ENCODE measurements at places on chromosomes 1 and 21. TPM values are rescaled to one million over a fixed set of nuclear protein-coding genes. Genes with fewer than 3 reads are reported as not detected.
A peak's percentile ranks its signal among the peaks of the same experiment; 100 is the strongest.

The ORC1 gene
- 0.11 TPM for total RNA-seq

The PFDN2 gene
- total RNA-seq, result 43.1 TPM

The SMIM1 gene
- 8.0 TPM for total RNA-seq

DNA sequence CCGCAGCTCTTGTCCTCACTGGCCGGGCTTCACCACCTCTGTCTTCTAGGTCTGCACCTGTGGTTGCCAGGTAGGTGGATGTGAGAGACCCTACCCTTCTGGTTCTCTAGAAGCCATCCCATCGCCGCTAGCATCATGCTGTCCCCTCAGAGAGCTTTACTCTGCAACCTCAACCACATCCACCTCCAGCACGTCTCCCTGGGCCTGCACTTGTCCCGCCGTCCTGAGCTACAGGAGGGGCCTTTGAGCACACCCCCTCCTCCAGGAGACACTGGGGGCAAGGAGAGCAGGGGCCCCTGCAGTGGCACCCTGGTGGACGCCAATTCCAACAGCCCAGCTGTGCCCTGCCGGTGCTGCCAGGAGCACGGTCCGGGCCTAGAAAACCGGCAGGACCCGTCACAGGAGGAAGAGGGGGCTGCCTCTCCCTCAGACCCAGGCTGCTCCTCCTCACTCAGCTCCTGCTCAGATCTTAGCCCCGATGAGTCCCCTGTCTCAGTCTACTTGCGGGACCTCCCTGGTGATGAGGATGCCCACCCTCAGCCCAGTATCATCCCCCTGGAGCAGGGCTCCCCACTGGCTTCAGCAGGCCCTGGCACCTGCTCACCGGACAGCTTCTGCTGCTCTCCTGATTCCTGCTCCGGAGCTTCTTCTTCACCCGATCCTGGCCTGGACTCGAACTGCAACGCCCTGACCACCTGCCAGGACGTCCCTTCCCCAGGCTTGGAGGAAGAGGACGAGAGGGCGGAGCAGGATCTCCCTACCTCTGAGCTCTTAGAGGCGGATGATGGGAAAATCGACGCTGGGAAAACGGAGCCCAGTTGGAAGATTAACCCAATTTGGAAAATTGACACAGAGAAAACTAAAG, 1.2 kb downstream of the RUSC1 start:
- no peak for DNase-seq

- DNase-seq, result no peak
Observed at GRCh38 chr1:241822846-241823245, 25.2 kb upstream of the EXO1 start.

DNA sequence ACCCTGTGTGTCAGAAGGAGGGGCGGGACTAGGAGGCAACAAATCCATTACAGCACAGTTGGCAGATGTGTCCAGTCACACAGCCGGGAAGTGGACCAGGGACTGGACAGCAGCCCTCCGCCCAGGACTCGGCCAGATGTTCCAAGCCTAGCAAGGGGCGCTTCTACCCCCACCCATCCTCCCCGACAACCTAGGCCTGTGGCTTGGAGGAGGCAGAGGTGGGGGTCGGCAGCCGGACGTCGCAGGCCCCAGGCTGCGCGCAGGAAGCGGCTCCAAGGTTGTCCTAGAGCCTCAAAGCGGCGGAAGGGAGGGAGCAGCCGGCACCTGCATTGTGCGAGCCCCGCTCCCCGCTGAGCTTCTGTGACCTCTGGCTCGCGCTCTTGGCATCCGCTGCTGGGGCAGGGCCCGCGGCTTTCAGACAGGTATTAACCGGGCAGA, 20.6 kb upstream of the MYCL start:
- DNase-seq, result no peak

- DNase-seq, result no peak
Observed at GRCh38 chr1:53135735-53136114, 6.7 kb downstream of the SLC1A7 start.

DNA sequence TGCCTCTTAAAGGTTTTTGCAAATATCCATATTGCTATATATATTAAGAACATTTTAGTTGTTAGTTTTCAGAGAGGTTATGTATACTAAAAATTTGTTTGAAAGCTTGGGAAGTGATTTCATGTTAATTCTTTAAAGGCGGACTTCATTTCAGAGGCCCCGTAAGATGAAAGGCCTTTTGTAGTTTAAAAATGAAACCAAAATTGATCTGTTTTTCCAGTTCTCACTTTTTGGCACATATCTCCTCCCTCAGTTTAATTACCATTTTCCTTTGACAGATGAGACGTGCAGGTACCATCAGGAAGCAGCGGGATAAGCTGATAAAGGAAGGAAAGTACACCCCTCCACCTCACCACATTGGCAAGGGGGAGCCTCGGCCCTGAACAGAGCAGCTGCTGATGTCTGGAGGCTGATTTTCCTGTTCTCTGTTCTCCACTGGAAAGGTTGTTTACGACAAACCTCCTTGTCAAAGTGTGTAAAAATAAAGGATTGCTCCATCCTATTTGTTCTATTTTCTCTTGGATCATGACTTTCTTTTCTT, 8.0 kb downstream of the NDUFS5 start:
- peak; percentile 19 for DNase-seq
